Activated CD4-positive, alpha-beta T cell treated with anti-CD3 and anti-CD28 coated beads for 1 hour (primary cell): ENCODE measurements at places on chromosomes 6 and 20.

DNA sequence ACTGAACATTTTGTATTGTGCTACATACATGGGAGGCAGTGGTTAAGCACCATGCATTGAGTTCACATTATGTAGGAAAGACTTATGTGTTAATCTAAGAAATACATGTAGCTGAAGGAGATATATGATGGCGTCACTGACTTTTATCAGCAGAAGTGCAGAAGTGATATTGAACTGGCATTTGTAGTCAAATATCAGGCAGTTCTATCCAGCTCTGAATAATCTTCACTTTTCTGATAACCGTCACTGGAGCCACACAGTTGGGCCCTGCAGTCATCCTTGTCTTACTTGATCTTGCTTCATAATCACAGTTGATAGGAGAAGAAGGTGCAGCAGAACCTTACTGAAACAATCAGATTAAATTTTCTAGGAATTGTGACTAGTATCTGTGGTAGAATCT, 26.4 kb downstream of the CRISP1 start:
- DNase-seq, result no peak

DNA sequence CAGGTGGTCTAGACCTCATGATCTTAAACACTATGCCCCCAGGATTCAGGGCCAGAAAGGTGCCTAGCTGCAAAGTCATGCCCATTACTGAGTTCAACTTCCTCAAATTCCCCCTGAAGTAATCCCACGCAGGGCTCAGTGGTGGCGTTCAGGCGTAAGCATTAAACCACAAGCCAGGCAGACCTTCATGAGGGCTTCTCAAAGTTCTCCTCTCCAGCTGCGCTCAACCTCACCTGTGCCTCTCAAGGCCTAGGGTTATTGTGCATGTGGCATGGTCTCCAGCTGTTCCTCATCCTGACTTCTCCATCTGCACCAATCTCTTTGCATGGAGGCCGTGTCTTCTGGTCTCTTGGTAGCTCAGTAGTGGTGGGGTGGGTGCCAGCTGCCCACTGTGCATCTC, 113.6 kb downstream of the TSHZ2 start:
- DNase-seq, result no peak

DNA sequence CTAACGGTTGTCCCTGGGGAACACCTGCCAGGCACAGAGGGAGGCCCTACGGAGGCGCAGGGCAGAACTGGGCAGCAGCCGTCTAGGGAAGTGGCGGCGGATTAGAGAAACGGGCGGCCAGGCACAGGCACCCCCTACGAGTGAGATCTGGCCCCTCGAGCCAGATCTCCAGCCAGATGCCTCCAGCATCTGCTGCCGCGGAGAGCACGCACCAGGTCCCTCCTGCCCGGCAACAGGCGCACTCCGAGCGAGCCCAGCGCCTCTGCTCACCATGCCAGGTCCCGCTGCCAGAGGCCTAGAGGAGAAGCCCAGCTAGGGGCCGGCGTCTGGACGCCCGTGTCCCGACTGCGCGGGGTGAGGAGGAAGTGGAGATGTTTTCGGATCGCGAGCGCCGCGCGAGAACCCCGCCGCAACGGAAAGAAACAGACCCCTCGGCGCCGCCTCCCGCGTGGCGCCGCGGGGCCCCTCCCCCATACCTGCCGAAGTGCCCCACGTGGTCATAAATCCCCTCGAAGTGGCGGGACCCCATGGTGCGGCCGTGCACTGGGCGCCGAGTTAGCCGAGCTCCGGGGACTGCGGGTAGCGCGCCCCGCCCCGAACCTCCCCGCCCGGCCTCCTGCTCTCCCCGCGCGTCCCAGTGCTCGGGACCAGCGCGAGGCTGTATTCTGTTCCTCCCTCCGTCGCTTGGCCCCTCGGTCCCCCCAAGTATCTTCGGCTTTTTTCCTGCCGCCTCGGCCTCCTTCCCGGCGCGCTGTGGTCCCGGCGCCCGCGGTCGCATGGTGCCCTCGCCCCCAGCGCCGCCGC, at the start of gene SLC22A16:
SLC22A16 (minus strand) TSS at position 568 of the 804 bp plus-strand sequence; CDS start at position 529, 39 bp downstream.
- DNase-seq, result no peak

DNA sequence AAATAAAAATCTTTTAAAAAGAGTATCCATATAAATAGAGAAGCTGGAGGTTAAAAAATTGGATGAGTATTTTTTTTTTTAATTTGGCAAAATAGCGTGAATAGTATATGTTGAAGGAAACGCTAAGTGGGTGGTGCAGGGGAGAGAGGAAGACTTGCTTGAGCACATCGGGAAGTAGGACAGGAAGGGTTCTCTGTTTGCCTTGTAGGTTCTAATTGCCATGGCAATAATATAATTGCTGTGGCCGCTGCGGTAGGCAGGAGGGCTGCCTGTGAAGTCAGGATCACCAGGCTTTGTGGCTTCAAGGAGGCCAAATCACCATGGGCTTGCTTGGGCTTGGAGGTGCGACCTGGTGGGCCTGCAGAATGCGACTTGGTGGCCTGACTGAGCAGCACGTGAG, 35.1 kb downstream of the IGF2R start:
- DNase-seq, result no peak

DNA sequence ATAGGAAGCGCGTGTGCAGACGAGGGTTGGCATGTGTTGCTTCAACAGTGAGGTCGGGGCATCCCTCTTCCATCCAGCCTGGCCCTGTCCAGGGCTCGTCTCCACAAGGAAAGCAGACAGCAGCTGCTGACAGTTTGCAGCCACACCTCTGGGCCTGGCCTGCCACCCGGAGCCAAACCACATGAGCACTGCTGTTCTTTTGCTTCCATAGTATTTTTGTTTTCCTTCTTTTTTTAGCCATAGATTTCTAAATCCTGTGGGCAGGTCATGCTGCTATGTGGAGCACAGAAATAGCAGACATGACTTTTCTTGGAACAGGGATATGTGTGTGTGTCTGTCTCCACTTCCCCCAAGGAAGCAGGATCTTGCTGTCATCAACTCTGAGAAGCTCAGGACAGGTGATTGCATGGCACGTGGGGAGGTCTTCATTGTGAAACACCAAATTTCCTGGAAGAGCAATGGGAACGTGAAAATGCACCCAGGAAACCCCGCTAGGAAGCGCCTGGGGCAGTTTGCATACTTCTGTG, 167.4 kb downstream of the DTNBP1 start:
- DNase-seq, result no peak

GRCh38 chr6:30826961-30827342, 57.4 kb upstream of the DDR1 start:
- DNase-seq, result no peak

GRCh38 chr20:57251949-57252348, 14.5 kb downstream of the BMP7 start:
- DNase-seq, result no peak

DNA sequence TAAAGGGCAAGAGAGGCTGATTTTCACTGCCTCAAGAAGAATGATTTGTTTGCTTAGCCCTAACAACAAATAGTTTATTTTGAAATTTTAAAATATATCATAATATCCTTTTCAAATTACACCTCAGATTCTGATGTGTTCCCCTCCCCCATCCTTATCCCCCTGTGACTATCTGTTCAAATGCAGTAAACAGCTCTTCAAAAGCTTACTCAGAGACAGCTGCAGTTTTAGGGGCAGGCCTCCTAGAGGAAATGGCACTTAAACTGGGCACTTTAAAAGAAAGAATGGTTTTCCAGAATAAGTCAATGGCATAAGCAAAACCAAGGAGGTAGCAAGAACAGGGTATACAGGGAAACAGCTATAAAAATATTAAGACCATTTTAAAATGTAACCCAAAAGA, 118.6 kb upstream of the UST start:
- no peak for DNase-seq

GRCh38 chr6:15761045-15761502, 98.2 kb upstream of the DTNBP1 start:
- DNase-seq, result no peak

DNA sequence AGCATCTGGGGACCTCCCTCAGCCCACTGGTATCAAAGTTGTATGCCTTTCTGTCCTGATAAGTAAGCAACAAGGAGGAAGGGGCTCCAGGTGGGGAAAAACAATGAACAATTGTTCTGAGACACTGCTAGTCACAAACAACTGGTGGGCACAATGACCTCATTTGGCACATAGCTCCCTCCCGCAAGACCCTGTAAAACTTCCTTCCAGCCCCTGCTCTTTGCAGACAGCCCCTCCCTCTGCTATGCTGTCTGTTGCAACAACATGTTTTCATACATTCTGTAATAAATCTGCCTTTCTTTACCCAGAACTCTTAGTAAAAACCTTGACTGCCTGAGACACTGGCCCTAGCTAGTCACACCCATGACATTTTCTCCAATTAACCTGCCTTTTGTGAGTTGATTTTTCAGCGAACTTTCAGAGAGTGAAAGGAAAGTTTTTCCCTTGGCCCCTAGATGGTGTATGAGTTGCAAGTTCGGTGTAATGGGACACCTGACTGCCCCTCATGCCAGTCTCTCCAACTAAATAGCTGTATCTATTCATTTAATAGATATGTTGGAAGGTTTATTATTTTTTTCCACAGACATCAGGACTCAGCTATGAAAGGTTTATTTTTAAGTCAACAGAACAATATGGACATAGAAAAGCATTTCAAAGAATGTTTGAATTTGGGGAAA, 142.3 kb upstream of the SLC22A16 start:
- no peak for DNase-seq

DNA sequence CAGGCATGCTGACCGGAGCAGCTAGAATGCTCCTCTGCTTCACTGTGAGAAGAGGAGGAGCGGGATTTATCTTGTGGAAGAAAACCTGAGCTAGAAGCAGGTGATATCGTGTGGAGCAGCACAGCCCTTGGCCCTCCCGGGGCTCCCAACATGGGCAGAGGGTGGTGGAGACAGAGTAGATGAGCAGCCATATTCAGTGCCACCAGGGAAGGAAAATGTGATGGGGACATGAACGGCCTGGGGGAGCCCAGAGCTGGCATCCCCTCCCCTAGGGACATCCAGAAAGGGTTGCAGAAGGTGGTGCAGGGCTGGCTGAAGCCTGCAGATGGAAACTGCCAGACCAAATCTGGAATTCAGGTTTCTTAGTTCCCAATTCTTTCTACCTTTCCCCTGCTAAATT, 24.9 kb upstream of the TBXT start:
- DNase-seq, result no peak

DNA sequence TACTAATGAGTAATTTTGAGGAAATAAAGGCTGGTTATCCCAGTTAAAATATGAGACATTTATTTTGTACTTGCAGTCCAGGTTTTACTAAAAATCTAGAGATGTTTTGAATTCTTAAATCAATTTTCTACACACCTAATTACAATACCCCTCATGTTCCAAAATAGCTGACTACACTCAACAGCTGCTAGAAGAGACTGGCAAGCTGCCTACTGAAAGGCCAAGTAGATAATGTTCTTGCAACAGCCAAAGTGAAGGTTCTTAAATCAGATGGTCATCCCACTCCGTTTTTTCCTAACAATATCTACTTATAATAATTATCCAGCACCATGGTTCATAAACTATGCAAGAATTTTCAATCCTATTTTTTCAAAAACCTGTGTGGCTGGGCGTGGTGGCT, 69.0 kb downstream of the DTNBP1 start:
- no peak for DNase-seq

DNA sequence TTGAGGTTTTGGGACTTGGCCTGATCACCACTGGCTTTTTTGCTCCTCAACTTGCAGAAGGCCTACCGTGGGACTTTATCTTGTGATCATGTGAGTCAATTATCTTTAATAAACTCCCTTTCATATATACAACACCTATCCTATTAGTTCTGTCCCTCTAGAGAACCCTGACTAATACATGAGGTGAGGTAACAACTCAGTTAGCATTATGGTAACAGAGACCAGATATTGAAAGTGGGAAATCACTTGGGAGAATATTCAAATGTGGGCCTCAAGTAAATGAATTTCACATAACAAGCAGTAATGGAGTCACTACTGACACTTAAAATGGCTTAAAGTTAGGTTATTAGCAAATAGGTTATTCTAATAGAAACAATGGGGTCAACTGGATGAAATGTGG, 438.1 kb upstream of the AGPAT4 start:
- DNase-seq, result no peak

GRCh38 chr6:14121936-14122344, 4.4 kb downstream of the CD83 start:
- DNase-seq, result no peak
